Fibroblast of skin of right biceps (primary cell): ENCODE measurements at places on chromosomes 12 and 14.

GRCh38 chr14:63745858-63746425, 18.1 kb upstream of the SGPP1 start:
- DNase-seq = no peak

DNA sequence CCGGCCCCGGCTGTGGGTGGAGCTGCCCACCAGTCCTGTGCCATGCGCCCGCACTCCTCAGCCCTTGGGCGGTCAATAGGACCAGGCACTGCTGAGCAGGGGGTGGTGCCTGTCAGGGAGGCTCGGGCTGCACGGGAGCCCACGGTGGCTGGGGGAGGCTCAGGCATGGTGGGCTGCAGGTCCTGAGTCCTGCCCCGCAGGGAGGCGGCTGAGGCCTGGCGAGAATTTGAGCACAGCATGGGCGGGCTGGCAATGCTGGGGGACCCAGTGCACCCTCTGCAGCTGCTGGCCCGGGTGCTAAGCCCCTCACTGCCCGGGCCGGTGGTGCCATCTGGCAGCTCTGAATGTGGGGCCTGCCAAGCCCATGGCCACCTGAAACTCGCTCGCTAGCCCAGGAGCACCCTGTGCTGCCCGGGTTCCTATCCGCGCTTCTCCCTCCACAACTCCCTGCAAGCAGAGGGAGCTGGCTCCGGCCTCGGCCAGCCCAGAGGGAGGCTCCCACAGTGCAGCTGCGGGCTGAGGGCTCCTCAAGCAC, 1371.1 kb downstream of the FSCB start:
- DNase-seq = no peak

DNA sequence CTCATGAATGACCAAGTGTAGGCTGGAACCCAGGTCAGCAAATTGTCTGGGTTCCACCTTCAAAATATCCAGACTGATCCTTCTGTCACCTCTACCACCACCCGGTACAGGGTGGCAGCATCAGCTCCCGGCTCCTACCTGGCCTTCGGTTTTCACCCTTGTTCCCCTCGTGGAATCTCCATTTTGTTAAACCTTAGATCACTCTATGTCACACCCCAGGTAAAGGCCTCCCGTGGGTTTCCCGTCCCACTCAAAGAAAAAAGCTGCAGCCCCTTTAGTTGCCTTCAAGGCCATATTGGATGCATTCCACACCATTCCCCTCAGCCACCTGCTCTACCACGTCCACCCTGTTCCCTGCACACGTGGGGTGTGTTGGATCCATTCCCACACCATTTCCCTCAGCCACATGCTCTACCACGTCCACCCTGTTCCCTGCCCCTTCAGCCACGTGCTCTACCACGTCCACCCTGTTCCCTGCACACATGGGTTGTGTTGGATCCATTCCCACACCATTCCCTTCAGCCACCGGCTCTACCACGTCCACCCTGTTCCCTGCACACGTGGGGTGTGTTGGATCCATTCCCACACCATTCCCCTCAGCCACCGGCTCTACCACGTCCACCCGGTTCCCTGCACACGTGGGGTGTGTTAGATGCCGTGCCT, 23.8 kb downstream of the SLC6A13 start:
- DNase-seq = no peak

DNA sequence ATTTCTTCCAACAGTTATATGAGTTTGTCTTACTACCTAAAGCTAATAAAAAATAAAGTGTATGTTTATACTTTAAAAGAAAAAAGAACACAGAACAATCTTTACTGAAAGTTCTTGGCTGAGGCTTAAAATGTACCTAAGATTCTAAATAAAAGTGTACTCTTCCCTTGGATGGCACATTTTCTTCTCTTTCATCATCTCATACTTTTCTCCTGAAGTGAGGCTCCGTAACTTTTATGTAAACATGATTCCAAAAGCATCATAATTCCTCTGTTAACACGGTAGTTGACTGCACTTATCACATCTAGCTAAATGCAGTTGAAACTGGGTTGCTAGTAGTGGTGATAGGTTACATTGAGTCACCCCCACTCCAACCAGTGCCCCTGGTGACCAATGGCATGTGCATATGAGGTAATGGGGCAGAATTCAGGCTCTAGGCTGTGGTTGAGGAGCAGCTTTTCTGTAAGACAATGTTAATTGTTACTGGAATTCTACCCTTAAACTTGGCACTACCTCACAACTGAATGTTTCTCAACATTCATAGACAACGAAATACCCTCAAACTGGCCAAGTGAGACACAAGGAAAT, 38.4 kb downstream of the WASHC3 start:
- DNase-seq = peak; percentile 68

- no peak for DNase-seq
Measured at GRCh38 chr12:129527506-129527905, 376.3 kb downstream of the TMEM132D start.
